ENCODE measurements at places on chromosomes 4 and X.

DNA sequence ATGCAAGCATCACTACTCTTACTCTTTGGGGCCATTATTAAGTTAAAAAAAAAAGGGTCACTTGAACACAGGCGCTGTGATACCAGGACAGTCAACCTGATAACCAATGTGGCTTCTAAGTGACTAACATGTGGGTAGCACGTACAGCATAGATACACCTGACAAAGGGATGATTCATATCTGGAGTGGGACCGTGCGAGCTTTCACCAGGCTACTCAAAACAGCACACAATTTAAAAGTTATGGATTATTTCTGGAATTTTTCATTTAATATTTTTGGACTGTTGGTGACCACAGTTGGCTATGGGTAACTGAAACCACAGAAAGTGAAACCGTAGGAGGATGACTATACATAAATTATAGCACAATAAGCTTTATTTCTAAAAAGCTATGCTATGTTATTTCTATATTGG is 113.8 kb upstream of the STIM2 start:
- no peak for DNase-seq

- no peak for DNase-seq
These were observed 77.5 kb downstream of the PHOX2B start for GRCh38 chr4:41670982-41671381.

- no peak for DNase-seq
These were observed 2.7 kb upstream of the ITM2A start for GRCh38 chrX:79369871-79370270.

DNA sequence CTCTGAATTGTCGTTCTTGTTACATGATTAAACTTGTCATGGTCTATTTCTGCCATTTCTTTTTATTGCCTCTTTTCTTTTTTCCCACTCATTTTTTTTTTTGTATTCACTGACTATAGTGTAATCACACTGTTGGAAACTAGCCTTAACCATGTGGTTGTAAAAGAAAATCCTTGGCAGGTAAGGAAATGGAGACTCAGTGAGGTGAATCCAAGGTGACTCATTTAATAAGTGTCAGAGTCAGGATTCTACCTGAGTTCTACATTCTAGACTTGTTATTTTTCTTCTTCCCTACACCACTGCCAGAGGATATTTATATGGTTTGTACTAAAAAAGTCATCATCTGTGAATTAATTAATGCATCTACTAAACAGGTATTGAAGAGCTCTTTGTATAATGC is 152.2 kb downstream of the CBLL2 start:
- DNase-seq = no peak

DNA sequence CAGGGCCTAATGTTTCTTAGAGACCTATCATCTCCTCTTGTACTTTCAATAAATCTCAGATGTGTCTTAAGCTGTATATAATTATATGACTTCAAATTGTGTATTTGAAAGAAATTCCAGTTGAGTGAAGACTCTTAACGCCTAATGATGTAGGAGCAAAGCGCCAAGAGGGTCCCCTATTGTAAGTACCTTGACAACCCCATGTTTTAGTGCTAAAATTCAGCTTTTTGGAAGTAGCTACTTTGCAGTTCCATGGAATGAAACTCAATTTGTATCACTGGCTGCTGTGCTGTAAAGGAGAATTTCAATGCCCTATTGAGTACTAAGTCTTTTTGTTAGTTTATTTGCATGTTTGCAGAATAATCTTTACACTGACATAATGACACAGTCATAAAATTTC is 1826.6 kb upstream of the AGA start:
- DNase-seq = no peak

DNA sequence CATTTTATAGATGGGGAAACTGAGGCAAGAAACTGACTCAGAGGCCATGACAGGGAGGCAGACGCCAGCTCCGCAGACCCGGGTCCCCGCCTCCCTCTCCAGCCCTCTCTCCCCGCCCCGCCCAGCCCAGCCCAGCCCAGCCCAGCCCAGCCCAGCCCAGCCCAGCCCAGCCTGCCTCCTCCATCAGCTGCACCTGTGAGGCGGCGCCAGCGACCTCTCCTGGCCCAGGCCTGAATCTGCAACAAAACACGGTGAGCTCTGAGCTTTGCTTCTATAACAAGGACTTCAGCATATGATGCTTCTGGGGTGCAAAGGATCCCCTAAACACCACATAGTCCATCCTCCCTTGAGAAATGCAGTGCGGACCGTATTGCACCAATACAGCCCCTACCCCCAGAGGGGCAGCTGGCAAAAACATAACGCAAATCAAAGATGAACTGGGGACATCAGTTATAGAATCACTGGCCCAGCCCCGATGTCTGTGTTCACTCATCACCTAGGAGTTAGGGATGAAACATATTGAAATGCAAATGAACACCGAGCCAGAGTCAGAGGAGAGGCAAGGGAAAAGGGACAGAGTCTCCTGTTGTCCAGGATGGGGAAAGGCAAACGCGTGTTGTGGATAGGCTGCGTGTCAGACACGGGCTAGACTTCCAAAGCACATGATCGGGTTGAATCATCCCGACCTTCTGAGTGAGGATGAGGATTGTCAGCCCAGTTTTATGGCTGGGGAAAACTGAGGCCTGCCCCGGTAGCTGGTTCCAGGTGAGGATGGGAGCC is 216.1 kb upstream of the PSAPL1 start:
- DNase-seq = no peak

DNA sequence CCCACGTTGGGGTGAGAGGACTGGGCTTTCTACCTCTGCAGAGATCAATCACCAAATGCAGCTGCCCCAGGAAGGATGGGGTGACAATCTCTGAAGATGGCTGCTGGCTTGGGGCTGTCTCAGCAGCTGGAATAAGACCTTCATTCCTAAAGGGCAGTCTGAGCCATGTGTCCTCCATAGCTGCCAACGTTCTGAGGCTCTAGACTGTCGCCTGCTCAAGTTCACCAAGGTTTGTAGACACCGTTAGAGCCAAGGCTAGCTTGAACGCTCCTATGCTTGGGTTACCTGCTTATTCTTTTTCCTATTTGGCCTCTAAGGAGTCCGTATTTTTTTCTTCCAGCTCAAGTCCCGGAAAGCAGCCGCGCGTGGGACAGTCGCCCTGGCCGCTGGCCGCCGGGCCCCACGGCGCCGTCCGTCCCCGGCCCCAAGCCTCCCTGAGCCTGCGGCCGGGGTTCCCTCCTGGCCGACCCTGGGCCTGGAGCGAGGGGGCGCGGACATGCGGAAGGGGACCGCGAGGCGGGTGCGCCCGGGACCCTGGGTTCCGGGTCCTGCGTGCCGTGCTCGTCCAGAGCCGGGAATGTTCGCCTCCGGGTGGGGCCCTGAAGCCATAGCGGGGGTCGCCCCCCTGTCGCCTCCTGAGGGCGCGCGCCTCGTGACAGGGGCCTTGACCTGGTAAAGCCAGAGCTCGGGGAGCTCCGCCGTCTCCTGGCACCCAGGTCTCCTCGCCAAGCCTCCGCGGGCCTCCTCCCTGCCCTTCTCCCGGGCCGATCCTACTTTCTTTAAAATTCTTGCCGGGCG is 23.3 kb downstream of the MRFAP1 start:
- DNase-seq = no peak

DNA sequence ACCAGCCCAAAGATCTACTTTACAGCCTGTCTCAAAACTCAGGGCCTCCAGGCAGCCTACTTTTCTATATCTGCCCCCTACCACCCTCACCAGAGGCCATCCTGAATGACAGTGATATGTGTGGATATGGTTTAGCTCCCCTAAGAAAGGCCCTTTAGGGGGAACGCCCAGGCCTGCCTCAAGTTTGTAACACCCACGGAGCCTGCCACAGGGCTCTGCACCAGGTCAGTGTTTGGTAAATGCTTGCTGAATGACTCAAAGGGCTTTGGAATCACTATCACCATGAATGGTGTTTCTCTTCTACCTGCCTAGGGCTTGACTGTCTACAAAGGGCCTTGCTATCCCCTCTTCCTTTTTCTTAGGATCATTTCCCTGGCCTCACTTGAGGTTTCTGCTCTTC is 11.3 kb upstream of the LONRF3 start:
- DNase-seq = no peak

Data from activated T-helper 1 cell treated with anti-CD3 and anti-CD28 coated beads, Interleukin-2, amount 50 U/mL, for 16 hours (primary cell).